ENCODE measurements at places on chromosomes 16 and 17.

DNA sequence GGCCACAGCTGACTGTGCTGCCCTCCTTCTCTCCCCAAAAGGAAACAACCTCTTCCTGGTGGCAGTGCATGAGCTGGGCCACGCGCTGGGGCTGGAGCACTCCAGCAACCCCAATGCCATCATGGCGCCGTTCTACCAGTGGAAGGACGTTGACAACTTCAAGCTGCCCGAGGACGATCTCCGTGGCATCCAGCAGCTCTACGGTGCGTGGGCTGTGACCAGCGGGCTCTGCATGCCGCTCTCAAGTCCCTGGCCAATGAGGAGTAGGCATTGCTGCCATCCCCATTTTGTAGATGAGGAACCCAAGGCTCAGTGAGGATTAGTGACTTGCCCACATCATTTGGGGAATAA lies 14.9 kb downstream of the MMP15 start:
- no peak for DNase-seq

GRCh38 chr17:2415081-2415480 lies 14.2 kb upstream of the MNT start:
- no peak for DNase-seq

DNA sequence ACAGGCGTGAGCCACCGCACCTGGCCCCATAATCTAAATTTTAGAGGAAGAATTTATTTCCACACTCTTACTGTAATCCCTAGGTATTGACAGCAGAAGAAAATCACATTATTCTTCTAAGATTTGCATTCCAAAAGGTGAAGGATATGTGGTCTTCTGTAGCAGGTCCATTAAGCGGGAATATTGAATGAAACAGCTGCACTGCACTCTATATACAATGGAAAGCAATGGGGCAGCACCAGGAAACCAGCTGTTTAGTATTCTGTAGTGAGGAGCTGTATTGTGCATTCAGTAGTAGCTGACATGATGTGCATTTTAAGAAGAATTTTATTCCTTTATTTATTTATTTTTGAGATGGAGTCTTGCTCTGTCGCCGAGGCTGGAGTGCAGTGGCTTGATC lies 49.6 kb downstream of the PSMD12 start:
- DNase-seq: no peak

- DNase-seq: no peak
Observed at GRCh38 chr17:45020354-45021138, 30.9 kb downstream of the DCAKD start.

DNA sequence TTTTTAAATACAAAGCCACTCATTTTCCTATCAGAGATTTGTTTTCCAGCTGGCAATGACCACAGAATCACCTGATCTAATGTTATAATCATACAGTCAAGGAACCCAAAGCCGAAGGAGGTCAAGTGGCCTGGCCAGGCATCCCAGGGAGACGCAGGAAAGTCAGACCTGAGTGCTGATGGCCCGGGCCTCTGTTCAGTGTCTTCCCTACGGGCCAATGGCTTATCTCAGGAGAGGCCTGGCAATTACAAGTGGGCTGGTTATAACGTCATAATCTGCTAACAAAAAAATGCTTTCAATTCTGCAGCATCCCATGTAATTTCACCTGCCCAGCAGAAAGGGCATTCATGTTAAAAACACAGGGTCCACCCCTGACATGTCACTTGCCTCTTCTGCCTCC lies 43.5 kb downstream of the ARHGAP17 start:
- DNase-seq: no peak

GRCh38 chr17:58383892-58384462 lies 32.0 kb upstream of the SUPT4H1 start:
- DNase-seq: no peak

DNA sequence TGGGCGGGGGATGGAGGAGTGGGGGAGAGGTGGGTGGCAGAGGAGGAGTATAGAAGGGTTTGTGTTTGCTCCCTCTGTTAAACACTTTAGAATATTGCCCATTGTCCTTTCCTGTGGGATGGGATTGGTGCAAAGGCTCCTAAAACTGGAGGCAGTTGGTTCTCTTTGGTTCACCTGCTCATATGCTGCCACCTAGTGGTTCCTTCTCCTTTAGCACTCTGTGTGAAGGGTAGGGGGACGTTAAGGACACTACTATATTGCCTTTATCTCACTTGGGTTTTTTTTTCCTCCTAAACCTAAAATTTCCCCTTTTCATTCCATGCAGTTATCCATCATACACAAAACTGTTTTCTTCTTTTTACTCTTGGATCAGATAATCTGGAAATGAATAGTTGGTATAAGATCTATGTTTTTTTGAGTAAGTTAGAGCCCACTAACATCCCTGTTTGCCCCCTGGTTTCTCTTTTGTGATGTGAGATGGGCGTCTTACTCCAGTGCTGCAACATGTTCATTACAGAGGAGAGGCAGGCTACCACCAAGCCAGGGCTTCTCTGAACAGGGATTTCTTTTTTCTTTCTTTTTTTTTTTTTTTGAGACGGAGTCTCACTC lies 23.8 kb downstream of the SNX11 start:
- DNase-seq: no peak

All from stimulated activated CD8-positive, alpha-beta memory T cell treated with anti-CD3 and anti-CD28 coated beads, Interleukin-2, amount 100 ng/mL, for 1 hour (primary cell).